ENCODE measurements at places on chromosomes 6 and 20.

DNA sequence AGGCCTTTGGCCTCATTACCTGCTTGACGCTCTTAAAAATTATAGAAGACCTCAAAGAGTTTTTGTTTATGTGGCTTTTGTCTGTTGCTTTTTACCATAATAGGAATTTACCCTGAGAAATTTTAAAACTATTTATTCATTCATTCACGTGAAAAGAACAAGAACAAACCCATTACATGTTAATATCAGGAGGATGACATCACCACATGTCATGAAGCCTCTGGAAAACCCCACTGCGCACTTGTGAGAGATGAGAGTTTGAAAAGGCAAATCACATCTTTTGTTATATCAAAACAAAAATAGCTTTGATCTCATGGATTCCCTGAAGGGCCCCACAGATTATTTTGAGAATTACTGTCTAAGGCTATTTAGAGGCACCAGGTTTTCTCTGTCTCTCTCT, 61.3 kb upstream of the EYA2 start:
- no peak for DNase-seq

DNA sequence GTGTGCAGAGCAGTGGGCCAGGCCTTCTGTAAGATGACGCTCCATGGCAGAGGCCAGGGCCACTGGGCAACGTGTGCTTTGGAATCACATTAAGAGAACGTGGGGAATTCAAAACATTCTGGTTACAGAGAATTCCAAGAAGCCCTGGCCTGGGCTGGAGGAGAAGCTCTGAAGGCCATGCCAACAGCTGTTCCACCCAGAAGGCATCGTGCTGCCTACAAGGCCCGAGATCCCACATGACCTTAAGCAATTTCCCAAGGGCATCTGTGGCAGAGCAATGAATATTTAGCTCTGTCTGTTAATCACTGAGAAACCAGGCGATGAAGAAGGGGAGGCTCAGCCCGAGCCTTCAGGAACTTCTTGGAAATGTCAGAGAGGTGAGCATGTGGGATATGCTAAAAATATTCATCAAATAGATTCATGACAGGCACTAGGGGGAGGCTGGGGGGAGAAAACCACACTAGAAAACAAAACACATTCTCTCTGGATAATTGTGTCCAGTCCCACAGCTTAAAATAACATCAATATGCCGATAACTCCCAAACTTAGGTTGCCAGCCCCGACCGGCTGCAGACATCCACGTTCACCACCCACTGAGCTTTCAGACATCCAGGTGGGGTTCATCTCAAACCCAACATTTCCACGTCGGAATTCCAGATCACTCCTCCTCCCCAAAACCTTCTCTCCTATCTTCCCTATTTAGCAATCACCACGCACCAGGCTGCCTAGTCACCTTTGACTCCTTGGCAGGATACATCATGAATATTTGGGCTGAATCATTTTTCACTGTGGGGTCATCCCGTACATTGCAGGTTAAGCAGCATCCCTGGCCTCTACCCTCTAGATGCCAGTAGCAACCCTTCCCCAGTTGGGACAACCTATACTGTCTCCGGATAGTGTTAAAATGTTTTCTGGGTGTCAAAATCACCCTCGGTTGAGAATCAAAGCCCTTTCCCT, 6.6 kb downstream of the SULF2 start:
- DNase-seq, result no peak

DNA sequence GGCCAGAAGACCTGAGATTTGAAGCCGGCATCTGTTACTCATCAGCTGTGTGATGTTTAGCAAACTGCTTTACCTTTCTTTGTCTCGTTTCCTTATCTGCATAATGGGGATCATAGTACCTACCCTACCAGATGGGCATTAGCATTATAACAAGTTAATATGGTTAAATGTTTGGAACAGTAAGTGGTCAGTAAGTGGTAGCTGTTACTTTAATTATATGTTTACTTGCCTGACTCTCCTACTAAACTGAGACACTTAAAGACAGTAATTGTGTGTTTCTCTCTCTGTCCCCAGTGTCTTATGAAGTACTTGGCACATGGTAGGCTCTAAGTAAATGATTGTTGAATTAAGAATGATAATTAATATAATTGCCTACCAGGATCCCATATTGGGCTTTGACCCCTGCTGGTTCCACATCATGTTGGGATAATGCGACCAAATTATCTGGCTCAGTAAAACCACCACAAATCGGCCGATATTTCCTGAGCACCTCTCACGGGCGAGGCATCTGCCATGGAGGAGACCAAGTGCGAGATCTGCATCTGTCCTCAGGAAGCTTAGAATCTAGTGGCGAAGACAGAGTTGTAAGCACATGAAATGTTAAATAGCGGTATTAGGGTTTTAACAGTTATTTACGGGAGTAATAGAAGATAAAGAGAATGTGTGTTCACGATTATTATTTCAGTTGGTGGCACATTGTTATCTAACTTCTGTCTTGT, 31.4 kb downstream of the PTK7 start:
- DNase-seq, result no peak

- no peak for DNase-seq
These were observed 26.8 kb upstream of the UBE2J1 start for GRCh38 chr6:89379281-89379680.

DNA sequence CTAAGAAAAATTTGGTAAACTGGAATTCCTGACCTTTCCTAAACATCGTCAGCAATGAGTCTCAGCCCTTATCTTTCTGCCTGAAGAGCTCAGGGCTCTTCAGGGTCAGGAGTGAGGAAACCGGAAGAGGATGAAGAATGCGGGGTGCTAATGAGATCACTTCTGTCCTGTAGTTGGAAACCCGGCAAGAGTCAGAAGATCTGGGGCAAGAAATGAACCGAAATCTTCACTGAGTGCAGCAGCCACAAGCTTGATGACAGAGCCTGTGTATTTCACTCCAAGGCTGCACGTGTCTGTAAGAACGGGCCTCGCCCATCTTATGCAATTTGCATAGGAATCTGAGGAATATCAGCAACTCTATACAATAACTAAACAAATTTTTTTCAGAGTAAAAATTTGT, 60.4 kb upstream of the QKI start:
- DNase-seq, result no peak

DNA sequence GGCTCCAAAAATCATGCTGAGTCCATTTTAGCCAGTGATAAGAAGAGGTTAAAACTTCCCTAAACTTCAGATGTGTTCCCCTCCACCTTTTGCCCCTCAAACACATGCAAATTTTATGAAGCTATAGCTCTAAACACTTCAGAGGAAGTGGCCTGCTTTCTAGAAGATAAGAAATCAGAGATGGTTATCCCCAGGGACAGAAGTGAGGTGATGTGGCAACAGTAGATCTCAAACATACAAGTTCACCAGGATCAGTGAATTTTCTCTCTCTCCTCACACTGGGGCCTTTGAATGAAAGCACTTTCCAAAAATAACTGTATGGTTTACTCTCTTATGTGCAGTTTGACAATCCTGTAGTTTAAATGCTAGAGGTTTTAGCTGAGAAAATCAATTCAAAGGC, 332.0 kb downstream of the BTBD9 start:
- no peak for DNase-seq

- no peak for DNase-seq
These were observed 70.9 kb downstream of the SASH1 start for GRCh38 chr6:148413321-148414091.

DNA sequence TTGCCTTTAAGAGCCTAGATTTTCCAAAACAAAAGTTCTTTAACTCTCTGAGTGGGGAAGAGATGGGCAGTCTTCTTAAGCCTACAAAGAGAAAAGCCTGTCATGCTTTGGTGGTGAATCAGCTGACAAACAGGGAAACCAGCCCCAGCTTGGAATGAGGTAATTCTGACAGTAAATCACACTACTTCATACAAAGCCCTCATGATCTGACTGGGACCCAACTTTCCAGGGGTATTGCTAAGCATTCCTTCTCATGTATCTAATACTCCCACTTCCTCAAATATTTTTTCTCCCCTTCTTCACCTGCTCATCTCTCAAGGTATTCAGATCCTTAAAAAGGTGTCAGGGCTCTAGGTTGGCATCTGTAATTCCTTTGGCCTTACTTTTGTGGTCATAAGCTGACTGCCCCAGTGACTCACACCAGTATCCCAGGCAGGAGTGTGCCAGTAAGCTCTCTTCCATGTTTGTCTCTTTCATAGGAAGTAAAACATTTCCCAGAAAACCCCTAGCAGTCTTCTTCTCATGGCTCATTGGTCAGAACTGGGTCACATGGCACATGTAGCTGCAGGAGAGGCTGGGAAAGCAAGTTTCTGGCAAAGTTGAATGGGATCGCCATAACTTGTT, 15.0 kb upstream of the TBC1D22B start:
- no peak for DNase-seq

GRCh38 chr6:25014791-25015560, 79.2 kb upstream of the RIPOR2 start:
- peak; percentile 81 for DNase-seq

DNA sequence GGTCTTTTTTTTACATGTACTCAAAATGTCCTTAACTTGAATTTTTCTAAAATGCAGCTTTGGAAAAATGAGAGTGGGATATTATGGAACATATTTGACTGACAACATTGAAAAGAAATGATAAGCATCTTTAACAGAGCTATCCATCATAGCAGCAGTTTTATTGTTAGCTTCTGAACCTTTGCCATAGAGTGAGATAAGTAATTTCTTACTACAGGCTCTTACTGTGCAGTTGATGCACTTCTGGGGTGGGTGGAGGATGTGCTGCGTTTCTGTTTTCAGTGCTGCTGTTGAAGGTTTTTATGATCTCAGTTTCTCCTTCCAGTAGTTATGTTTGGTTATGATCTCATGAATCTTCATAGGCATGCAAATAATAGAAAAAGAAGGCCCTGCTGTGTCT, 267.0 kb downstream of the TMEM242 start:
- no peak for DNase-seq

DNA sequence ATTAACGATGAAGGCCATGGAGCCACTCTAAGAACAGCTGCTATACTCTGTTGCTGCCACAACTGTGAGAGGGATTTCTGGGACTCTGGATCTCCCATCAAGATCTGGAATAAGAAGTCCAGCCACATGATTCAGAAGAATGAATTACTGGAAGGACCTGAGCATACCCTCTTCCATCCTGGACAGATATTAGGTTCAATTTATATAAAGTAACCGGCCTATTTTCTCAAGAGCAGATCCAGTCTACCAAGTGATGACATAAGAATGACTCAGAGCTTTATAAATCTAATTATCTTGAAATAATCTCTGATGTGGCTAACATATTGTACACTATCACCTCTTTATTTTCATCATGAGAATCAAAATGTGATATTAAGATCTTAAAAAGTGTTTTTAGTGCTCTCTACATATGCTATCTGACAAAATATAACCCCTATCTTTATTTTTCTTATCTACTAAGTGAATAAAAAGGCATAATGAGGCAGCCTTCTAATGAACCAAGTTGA, 45.1 kb downstream of the COL9A1 start:
- no peak for DNase-seq

DNA sequence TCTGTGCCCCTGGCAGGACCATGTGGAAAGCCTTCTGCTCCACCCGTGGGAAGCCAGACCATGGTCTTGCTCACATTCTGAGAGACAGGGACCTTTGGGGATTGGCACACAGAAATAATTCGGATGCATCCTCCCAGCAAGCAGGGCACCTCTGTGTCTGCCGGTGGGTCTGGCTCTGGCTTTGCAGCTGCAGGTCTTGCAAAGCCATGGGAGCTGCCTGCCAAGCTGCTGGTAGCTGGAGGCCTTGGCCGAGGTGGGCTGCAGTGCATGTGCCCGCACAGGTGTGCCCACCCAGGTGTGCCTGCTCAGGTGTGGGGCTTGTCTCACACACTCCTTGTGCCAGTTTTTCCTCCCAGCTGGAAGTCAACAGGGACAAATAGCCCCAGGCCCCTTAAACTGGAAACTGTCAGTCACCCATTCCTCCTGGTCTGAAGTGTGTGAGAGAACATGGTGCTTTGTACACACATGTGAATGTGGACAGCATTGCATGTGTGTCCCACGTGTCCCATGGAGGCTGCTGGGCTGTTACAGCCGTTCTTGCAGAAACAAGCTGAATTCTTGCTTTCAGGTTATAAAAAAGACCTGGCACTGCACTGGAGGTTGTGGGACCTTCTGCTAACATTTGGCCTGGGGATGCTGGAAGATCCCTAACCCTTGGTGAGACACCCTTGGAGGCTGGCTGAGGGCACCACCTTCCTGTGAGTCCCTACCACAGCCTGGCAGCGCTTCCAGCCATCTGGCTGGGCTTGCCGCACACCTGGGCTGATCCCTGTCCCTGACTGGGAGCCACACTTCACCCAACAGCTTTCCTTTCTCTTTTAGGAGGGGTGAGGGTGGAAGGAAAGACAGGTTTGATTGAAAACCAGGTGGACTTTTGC, 54.9 kb upstream of the SMOC2 start:
- no peak for DNase-seq

DNA sequence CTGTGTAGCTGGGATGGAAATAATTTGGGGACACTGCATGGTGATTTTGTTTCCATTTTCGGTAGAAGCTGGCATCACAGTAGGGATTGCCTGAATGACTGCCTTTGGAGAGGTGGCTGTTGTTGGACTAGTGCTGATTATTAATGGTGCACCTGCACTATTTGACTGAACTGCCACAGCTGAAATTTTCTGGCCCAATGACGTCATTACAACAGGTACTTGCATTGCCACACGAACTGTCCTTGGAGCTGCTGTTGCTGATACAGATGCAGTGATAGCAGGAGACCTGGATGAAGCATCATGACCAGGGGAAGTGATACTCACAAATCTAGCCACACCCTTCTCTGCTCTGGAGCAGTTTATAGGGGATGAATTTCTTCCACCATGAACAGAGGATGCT, 95.6 kb upstream of the FOXC1 start:
- no peak for DNase-seq

- no peak for DNase-seq
These were observed 165.7 kb upstream of the AFDN start for GRCh38 chr6:167660944-167661551.

DNA sequence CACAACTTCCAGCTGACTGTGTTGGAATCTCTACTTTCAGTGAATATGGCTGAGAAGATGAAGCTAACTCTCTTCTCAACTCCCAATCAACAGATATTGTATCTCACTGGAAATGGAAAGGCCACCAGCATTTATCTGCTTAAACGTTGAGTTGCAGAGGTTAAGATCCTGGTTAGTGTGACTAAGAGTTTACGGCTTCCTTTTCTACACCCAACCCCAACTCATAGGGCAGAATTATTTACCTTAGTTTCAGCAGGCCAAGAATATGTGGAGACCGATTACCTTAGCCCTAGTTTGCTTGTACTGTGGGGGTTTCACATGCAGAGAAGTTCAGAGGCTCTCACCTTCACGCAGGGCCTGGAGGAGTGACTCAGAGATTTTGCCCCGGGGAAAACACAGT, 1026.6 kb downstream of the EYS start:
- DNase-seq, result no peak

- no peak for DNase-seq
These were observed 37.1 kb downstream of the PROKR2 start for GRCh38 chr20:5279661-5280060.
